ENCODE measurements at places on chromosomes 6 and 20.

GRCh38 chr20:46013322-46013828, 4.7 kb downstream of the MMP9 start:
- DNase-seq = no peak

- DNase-seq = no peak
Measured at GRCh38 chr6:71491844-71492243, 203.2 kb downstream of the OGFRL1 start.

- DNase-seq = no peak
Measured at GRCh38 chr6:127784468-127784867, 116.4 kb downstream of the THEMIS start.

- no peak for DNase-seq
Measured at GRCh38 chr20:60104993-60105803, 147.0 kb downstream of the CDH26 start.

- no peak for DNase-seq
Measured at GRCh38 chr20:25020345-25020744, 27.8 kb upstream of the APMAP start.

DNA sequence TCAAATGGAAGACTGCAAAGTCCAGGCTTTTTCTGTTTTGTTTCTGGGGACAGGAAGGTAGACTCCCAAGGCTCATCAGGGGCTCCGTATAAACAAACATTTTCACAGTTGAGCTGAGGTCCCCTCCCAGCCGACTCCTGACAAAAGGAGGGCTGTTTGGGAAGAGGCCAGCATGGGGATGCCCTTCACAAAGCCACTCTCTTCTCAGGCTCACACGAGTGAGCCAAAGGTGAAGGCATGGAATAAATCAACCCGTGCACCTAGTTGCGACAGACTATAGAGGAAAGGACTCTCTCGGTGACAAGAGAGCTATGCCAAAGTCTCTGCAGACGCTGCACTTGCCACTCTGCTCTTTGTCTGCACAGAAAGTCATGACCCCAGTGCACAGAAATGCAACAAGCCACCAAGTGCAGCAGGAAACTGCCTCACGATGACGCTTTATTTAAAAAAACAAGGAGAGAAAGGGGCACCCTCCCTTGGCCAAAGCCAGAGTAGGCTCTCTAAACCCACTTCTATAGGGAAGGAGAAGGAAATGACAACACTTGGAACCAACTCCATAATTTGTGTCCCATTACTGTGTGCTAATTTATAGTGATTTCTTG, 21.0 kb downstream of the JAG1 start:
- DNase-seq = no peak

DNA sequence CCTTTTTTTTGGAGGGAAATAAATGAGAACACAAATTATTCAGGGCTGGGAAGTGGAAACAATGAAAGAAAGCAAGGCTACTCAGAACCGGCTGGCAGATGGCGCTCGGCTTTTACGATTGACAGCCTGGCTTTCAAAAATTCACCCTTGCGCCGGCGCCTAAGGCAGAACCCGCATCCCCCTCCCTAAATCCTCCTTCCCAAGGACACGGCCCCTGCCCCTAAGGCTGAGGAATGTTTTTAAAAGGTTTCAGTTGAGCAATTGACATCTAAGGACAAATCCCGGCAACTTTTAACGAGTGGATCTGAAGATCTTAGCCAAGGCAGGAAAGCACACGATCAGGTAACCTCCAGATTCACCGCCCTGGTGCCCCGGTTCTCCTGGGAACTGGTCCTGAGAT, 16.3 kb downstream of the GNAS start:
- DNase-seq = no peak

- DNase-seq = no peak
Measured at GRCh38 chr6:151205721-151206600, 33.8 kb upstream of the AKAP12 start.

DNA sequence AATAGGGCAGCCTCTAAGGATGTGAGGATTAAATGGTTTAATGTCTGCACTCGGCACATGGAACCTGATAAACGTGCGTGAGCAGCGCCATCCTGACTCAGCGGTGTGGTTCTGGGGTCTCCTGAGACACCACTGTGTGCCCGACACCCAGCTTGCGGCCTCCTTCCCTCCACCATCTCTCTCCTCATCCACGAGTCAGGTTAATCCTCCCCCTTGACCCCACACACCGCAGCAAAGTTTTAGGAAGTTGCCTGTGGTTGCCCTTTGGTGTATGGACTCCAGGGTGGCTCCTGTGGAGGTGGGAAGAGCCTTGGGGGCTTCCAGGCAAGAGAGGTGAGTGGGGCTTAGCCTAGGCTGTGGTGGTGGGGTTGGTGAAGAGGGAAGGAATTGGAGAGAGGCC, 68.2 kb downstream of the PHACTR3 start:
- DNase-seq = no peak

DNA sequence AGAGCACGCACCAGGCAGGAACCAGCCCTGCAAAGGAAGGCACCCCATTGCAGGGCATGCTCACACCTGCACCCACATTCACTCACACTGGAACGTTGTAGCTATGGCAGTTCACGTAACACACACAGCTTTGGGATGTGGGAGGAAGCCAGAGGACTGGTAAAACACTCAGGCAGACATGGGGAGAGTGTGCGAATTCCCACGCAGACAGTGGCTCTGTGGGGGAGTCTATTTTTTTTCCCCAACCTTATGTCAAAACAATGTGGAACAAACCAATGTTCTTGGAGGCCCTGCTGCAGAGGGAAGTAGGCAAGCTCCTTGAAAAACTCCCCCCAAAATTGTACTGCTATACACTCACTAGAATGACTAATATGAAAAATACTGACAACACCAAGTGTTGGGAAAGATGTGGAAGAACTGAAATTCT, 91.0 kb downstream of the PPP1R14C start:
- DNase-seq = no peak

- DNase-seq = peak; percentile 45
Measured at GRCh38 chr6:145963216-145964068, 716 bp downstream of the SHPRH start.

GRCh38 chr6:109686566-109687265, 4.3 kb downstream of the AK9 start:
- DNase-seq = no peak

- no peak for DNase-seq
Measured at GRCh38 chr6:15875797-15876196, 213.0 kb upstream of the DTNBP1 start.

DNA sequence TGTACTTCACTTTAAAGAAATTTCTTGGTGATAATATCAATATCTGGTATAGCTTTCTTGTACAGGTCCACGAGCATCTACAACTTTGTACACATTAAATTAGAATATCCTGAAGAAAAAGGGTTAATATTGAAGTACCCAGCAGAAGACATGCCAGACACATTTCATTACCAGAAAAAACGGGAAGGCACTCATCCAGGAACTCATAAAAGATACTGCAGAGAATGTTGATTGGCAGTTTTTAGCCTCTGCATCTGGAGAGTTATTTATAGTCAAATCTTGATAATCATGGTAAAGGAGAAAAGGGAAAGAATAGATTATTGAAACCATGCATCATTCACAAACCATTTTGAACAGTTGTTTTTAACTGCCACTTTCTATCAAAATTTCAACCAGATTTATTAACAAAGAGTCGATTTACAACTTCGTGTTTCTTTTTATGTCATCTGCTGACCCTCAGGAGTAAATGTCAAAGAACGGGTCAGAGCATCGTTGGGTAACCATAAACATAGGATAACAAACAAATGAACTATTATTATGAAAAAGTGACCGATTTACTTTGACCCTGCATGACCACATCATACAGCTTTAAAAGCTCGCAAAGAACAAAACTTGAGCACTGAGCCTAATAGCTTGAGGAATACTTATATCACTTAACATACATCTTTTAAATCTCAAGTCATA, 229.2 kb upstream of the SGK1 start:
- no peak for DNase-seq
